HFFc6 (cell line): ENCODE measurements at places on chromosomes 2 and 18.
A peak's percentile ranks its signal among the peaks of the same experiment; 100 is the strongest.

DNA sequence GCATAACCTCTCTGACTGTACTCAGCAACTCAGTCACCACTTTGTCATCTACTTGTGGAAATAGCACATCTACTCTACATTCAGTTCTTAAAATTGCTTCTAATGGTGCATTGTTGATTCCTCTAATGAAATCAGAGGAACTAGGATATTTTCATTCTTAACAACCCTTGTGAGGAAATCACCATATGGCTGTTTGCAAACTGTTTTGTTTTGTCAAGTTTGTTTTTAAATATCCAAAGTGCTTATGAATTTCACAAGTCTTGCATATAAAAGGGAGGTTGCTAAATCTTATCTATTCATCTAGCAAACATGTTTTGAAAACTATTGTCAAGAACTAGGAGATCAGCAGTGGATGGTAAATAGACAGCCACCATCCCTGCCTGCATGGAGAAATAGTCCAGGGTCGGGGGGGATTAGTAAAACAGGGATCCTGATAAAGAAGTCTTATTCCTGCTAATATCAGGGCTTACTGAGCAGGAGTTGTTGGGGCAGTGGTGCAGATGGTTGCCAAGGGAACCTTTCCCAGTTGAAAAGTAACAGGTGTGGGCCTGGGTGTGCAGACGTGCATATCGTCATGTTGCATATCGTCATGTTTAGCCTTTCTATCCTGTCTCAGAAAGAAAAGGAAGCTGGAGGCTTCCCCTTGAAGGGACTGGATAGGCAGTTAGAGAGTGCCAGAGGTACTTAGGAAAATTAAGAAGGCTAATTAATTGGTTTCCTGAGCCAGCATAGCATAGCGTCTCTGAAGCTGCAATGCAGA is 7.5 kb upstream of the MYO3B start:
- no peak for DNase-seq
- no peaks in the 10 kb centered on the region for H3K36me3 ChIP-seq
- no peak overlapping the region for H3K4me3 ChIP-seq
- H3K27me3 ChIP-seq, result no peaks in the 10 kb centered on the region; the same call in 1 of the 2 replicates
- H3K4me1 ChIP-seq, result peaks cover 3% of the 10 kb centered on the region; the same call in 1 of the 2 replicates

DNA sequence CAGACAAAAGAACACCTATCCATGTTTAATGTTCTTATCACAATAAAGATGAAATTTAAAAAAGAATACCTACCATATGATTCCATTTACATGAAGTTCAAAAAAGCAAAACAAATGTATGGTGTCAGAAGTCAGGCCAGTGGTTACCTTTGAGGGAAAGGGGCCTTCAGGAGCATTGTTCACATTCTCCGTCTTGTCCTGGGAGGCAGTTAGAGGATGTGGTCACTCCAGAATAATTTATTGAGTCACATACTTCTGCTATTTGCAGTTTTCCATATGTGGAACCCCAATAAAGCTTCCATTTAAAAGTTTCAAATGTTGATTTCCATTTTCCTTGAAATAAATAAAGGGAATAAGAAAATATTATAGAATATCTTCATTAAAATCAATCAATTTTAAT is 41.6 kb upstream of the POU3F3 start:
- no peak overlapping the region for H3K27ac ChIP-seq
- no peaks in the 10 kb centered on the region for H3K4me1 ChIP-seq
- no peak for DNase-seq

- peaks cover 11% of the 10 kb centered on the region for H3K4me1 ChIP-seq
- H3K27ac ChIP-seq, result no peak overlapping the region
- no peaks in the 10 kb centered on the region for H3K27me3 ChIP-seq
- no peak overlapping the region for H3K4me3 ChIP-seq
- peaks cover 26% of the 10 kb centered on the region for H3K36me3 ChIP-seq
These were observed 12.8 kb downstream of the METTL8 start for GRCh38 chr2:171420728-171421563.

GRCh38 chr2:238663586-238663985 is 184.3 kb upstream of the TWIST2 start:
- no peak overlapping the region for H3K27ac ChIP-seq
- H3K36me3 ChIP-seq, result no peaks in the 10 kb centered on the region
- peaks cover 30% of the 10 kb centered on the region for H3K27me3 ChIP-seq
- H3K4me3 ChIP-seq, result no peak overlapping the region
- DNase-seq, result no peak

- H3K4me1 ChIP-seq, result no peaks in the 10 kb centered on the region
- no peak overlapping the region for H3K27ac ChIP-seq
- 0 out of 2 replicates have a peak, but pooled peaks cover 4% of the 10 kb centered on the region for H3K27me3 ChIP-seq
- no peak for DNase-seq
- H3K4me3 ChIP-seq, result no peak overlapping the region
These were observed 74.9 kb downstream of the MTCL1 start for GRCh38 chr18:8780227-8780626.

DNA sequence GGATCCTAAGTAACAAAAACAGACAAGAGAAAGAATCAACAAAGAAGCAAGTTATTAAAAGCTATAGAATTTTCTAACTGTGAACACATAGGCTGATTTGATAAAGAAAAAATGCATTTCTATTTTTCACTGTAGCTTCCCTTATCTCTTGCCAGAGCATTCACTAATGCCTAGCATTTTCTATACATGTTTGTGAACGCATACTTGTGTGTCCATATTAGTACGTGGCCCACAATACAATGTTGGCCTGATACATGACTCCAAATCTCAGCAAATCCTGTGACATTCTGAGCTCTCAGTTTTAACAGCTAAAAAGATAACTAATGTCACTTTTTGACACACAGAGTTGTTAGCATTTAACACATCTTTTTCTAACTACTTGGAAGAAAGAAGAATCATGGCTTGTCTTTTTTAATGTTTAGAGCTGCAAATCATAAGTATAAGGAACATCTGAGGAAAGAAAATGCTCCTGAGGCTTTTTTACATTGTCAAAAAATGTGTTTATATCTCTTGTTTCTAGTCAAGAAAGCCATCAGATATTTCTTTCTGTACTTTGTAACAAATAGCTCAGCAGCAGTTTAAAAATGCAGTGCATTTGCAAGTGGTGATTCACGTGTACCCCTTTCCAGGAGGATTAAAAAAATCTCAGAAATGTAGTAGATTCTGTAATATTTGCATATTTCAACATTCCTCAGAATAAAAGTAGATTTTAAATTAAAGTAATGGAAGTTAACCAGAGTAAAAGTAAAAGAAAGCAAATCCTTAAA is 1646.8 kb upstream of the TMEFF2 start:
- no peaks in the 10 kb centered on the region for H3K36me3 ChIP-seq
- no peak overlapping the region; the same call in 1 of the 2 replicates for H3K27ac ChIP-seq
- no peak overlapping the region for H3K4me3 ChIP-seq
- peak; percentile 16 for DNase-seq

GRCh38 chr2:26621469-26622199 is 19.5 kb downstream of the CIB4 start:
- H3K27ac ChIP-seq, result no peak overlapping the region
- H3K4me3 ChIP-seq, result no peak overlapping the region
- peaks cover 8% of the 10 kb centered on the region for H3K4me1 ChIP-seq
- no peaks in the 10 kb centered on the region for H3K36me3 ChIP-seq
- peak; percentile 20 for DNase-seq

GRCh38 chr2:20595439-20596192 is 55.3 kb downstream of the HS1BP3 start:
- H3K4me3 ChIP-seq, result peak overlapping the region; percentile 38; the same call in 1 of the 2 replicates
- peak overlapping the region; percentile 94 for H3K27ac ChIP-seq
- H3K27me3 ChIP-seq, result peaks cover 1% of the 10 kb centered on the region

GRCh38 chr18:7575465-7576028 is 8.4 kb downstream of the PTPRM start:
- peak overlapping the region; percentile 68 for H3K4me3 ChIP-seq
- peak overlapping the region; percentile 87 for H3K27ac ChIP-seq
- DNase-seq, result peak; percentile 55
- peaks cover 1% of the 10 kb centered on the region; the same call in 1 of the 2 replicates for H3K27me3 ChIP-seq

DNA sequence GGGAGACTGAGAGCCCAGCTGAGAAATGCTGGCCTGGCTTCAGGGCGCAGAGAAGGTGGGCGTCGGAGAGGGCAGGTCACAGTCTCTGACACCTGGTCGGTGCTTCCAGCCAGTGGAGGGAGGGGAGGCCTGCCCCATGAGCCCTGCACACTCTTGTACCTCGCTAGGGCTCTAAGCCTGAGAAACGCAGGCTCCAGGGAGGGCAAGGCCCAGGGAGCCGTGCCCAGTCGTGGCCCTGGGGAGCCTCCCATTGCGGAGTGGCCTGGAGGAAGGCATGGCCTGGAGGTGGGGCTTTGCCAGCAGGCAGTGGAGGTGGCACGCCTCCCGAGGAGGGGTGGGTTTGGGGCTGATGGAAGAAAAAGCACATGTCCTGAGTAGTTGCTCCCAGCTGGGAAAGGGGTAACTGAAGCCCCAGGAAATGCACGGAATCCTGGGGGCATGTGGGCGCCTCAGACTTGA is 39.0 kb downstream of the MTERF4 start:
- no peak for DNase-seq
- no peaks in the 10 kb centered on the region for H3K4me1 ChIP-seq
- no peak overlapping the region for H3K4me3 ChIP-seq
- no peaks in the 10 kb centered on the region for H3K36me3 ChIP-seq
- H3K27me3 ChIP-seq, result peaks cover 17% of the 10 kb centered on the region
- H3K27ac ChIP-seq, result no peak overlapping the region
